T-helper 9 cell (primary cell): ENCODE measurements at places on chromosomes 13 and 19.

GRCh38 chr13:112348642-112349345 lies 27.4 kb upstream of the SPACA7 start:
- no peak for DNase-seq

DNA sequence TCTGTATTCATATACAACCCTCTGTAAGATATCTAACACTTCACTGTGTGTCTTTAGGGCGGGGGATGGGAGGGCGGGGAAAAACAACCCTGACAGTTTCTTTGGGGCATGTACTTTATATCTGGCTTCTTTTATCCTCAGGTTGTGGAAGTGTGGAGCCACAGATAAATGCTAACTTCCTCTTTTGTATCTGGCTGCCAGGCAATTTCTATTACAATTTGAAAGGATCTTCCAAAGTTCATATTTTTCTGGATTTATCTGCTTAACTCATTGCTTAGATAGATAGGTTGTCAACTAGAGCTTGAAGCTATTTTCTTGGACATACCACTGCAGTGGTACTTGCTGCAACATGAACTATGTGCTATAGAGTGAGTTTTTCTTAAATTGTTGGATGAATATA lies 393.0 kb downstream of the LMO7 start:
- no peak for DNase-seq

DNA sequence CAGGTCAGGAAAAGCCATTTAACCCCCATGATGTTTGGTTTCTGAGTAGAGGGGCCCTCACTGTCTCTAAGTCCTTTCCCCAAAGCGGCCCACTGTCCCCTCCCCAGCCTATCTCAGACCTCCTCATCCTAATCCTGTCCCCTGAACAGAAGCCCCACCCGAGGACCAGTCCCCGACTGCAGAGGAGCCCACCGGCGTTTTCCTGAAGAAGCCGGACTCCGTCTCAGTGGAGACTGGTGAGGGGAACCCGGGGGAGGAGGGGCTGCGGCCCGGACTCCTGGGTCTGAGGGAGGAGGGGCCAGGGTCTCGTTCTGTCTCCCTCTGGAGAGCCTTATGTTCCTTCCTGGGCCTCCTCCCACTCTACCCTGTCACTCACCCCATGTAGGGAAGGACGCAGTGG lies 2.9 kb downstream of the MYBPC2 start:
- no peak for DNase-seq

GRCh38 chr19:46381346-46381745 lies 32.0 kb downstream of the CCDC8 start:
- no peak for DNase-seq

GRCh38 chr13:26046639-26047038 lies 5.2 kb downstream of the SHISA2 start:
- no peak for DNase-seq

GRCh38 chr19:30387311-30388115 lies 15.3 kb downstream of the ZNF536 start:
- no peak for DNase-seq

GRCh38 chr13:37212826-37213225 lies 107.4 kb upstream of the CSNK1A1L start:
- no peak for DNase-seq

DNA sequence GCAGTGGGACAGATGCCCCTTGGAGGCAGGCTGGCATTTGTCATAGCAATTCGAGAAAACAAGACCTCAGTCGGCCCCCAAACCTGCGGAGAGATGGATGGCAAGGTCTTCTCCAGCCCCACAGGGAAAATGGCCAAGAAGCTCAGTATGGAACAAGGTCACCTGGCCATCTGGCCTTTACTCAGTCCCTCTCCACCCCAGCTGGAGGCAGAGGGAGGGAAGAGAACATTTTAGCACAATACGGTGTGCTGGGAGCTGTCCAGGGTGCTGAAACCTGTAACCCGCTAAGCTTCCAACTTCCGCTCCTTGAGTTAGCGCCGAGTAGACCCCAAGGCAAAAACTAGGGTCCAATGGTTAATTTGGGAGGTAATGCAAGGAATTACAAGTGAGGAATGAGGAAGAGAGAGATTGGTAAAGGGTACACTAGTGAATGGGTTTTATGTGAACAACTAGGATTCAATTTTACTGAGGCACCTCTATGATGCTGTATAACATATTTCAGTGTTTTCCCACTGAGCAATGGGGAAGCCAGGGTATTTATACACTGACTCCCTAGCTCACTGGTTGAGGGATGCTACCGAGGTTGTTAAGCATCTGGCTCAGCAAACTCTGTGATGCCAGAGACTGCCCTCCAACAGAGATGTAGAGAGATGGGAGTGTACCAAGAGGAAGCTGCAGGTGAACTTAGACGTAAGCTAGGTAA lies 64.3 kb downstream of the CACNA1A start:
- peak; percentile 47 for DNase-seq

DNA sequence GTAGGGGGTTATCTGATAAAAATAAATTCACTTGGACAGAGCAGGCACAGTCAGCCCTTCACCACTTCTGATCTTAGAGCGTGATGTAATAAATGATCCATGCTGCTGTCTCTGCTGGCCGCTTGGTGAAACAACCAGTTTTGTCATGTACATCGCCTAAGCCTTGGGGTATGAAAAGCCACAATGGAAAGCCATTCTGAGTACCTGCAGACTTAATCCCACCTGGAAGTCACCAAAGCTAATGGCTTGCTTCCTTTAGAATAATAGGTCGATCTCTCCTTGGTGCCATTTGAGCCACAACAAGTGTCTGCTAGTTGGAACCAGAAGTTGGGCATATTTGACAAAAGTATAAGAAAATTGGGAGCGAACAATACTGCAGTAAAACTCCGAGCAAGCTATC lies 1649.7 kb upstream of the SPRY2 start:
- DNase-seq: no peak

GRCh38 chr13:30170569-30170968 lies 136.8 kb downstream of the KATNAL1 start:
- DNase-seq: no peak

DNA sequence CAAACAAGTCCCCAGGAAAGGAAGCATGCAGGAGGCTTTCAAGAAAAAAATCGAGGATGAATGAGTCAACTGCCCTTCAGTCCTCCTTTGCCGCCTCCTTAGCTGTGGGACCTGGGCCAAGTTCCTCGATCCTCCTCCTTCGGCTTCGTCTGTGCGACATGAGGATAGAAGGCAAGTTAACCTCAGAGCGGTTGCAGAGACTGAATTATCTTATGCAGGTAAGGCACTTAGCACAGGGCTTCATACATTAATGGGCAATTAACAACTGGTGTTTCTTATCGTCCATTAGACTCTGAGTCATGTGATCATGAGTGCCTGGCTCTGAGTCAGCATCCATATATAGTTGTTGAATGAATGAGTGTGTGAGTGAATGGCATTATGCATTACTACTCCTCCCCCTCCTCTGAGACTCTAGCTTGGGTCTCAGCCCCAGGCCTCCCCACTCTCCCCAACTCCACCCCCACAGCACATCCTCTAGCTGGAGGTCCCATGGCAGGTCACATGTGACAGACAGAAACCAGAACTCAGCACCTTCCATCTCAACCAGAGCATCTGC lies 1.6 kb upstream of the TTC9B start:
- no peak for DNase-seq

GRCh38 chr19:52307275-52307674 lies 10.3 kb downstream of the ZNF480 start:
- no peak for DNase-seq

DNA sequence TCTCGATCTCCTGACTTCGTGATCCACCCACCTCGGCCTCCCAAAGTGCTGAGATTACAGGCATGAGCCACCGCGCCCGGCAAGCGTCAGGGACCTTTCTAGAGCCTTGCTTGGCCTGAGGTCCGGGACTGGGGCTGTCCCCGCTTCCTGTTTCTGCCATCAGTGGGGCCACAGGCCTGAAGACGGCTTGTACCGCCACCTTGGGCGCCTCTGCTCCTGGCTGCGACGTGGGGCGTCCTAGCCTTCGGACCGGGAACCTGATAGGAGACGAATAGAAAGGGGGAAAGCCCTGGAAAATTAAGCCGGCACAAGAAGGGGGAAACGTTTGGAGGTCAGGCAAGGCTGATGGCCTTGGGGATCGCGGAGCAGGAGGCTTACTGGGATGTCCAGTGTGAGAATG lies 35.1 kb downstream of the RNF6 start:
- no peak for DNase-seq

GRCh38 chr19:55259540-55260210 lies 858 bp upstream of the PPP6R1 start:
- DNase-seq: no peak

- no peak for DNase-seq
Measured at GRCh38 chr13:106355866-106356265, 179.6 kb downstream of the EFNB2 start.

DNA sequence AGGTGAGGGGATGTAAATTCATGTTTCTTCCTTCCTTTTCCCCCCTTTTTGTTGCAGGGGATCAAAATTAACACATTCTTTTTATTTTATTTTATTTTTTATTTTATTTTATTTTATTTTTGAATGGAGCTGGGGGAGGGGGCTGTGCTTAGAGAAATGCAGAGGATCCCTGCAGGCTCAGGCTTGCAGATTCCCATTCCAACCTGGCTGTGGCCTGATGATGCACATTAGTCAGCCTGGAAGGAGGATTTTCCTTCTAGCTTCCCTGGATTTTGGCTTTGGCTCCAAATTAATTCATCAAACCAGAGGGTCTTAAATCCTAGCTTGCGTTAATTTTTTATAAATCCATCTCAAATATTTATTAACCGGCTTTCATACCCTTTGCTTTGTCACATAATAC lies 67.0 kb downstream of the FREM2 start:
- DNase-seq: no peak

DNA sequence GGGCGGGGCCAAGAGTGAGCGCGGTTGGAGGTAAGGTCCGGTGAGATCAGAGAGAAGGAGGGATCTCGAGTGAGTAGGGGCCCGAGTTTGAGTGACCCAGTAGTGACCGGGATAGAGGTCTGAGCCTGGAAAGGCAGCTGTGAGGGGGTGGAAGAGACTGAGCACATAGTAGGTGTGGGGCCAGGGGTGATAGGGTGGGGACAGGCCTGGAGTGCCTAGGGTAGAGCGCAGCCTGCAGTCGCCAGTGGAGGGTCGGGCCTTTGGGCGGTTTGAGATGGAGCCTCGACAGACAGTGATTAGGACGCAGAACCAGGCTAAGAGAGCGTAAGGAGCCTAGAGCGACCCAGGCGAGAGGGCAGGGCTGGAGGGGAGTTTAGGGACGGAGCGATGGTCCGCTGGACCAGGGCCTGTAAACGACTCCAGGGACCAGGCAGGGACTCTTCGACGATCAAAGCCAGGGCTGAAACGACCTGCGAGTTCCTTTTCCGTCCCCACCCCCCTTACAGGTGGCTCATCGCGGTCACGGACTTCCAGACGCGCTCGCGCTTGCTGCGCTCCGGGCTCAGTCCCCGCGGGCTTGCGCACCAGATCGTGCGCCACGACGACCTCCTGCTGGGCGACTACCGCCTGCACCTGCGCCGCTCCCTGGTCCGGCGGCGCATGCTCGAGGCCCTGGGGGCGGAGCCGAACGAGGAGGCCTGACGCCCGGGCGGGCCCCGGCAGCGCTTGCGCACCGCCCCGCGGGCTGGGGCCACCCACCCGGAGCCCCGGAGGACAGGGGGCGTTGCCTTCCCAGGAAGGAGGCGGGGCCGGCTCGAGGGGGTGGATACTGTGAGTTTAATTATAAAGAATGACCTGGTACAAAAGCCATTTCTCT lies 9.4 kb downstream of the C19orf81 start:
- no peak for DNase-seq

GRCh38 chr19:40419066-40419612 lies 6.0 kb upstream of the PRX start:
- DNase-seq: no peak
